ENCODE measurements at places on chromosomes 1 and 21.

- no peak for DNase-seq
These were observed 27.1 kb downstream of the PARK7 start for GRCh38 chr1:7988576-7988975.

DNA sequence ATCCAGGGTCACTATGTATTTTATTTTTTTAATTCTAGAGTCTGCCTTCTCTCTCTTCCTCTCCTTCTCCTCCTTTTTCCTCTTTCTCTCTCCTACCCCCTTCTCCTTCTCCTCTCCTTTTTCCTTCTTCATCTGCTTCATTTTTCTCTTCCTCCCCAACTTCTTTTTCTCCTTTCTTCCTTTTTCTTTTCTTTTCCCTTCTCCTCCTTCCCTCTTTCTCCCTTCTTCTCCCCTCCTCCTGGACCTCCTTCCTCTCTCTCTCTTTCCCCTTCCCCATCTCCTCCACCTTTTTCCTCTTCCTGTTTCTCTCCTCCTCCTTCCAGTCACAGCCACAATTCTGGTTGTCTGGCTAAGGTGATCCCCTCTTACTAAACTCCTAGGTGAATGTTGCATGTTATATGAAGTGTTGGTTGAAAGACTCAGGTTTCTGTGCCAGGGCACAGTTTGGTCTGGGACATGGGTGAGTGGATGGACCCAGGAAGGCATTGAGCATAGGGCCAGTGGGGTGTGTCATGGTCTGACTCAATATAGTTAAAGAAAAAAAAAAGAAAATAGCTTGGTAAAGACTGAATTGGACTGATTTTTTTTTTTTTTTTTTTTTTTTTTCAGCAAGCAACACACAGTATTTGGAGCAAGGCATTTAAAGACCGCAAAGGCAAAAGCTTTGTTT, 266.9 kb downstream of the TGFB2 start:
- no peak for DNase-seq

DNA sequence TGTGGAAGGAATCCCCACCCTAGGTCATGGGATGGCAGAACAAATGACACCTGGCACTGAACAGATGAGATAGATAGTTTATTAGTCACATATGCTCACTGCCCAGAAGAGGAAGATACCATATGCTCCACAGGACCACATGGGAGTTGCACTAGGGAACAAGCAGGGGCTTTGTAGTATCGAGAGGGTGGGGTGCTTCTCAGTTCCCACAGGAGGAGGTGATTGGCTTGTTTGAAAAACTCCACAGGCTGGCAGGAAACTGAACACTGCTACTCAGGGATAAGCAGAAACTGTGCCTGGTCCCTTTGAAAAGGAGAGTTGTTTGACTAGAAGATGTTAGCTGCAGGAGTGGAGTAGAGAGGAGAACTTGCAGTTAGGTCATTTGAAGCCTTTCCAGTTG, 31.9 kb upstream of the RXRG start:
- DNase-seq: no peak

GRCh38 chr1:81125672-81126071, 675.1 kb upstream of the ADGRL2 start:
- DNase-seq: no peak

- no peak for DNase-seq
These were observed 20.6 kb downstream of the RUNX3 start for GRCh38 chr1:24909388-24909898.

GRCh38 chr1:227765261-227766014, 30.2 kb downstream of the SNAP47 start:
- DNase-seq: no peak

- no peak for DNase-seq
These were observed at the start of gene TMEM82 for GRCh38 chr1:15742339-15742801. Gene TMEM82 (plus strand): TSS chr1:15742499. CDS start chr1:15742560, 61 bp downstream.

DNA sequence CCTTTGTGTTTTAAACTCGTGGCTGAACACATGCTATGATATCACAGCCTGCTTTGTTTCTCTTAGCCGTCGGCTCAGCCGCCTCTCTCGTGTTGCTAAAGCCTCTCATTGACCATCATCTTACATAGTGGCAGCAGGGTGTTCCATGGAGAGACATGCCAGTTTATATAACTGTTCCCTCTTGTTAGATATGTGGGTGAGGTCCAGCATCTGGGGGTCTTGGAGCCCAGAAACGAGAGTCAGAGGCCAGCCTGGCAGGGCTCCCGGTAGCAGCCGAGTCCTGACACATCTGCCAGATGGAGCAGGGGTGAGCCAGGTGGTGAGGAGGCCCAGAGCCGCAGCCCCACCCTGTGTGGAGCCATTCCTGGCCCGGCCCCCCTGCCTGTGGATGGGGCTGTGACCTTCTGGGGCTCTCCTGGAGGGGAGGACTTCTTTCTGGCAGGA, 11.9 kb downstream of the PODN start:
- DNase-seq: no peak

GRCh38 chr1:101769520-101769919, 227.2 kb downstream of the OLFM3 start:
- DNase-seq: no peak

DNA sequence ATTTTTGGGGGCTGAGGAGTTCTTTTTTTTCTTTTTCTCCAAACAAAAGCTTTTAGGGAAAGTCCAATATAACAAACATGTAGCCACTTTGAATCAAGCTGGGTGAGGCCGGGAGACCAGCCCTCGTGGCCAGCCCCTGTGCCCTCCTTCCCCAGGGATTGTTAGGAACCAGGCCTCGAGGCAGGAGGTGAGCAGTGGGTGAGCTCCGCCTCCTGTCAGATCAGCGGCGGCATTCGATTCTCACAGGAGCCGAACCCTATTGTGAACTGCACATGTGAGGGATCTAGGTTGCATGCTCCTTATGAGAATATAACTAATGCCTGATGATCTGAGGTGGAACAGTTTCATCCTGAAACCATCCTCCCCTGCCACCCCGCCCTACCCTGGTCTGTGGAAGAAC, 41.8 kb upstream of the TTC22 start:
- no peak for DNase-seq

GRCh38 chr1:31848381-31848897, 32.6 kb upstream of the SPOCD1 start:
- DNase-seq: peak; percentile 82

- DNase-seq: no peak
These were observed 39.7 kb downstream of the LRP8 start for GRCh38 chr1:53288002-53288789.

GRCh38 chr1:86194491-86195034, 38.0 kb upstream of the COL24A1 start:
- no peak for DNase-seq
